ENCODE measurements at places on chromosomes 5 and 9.

DNA sequence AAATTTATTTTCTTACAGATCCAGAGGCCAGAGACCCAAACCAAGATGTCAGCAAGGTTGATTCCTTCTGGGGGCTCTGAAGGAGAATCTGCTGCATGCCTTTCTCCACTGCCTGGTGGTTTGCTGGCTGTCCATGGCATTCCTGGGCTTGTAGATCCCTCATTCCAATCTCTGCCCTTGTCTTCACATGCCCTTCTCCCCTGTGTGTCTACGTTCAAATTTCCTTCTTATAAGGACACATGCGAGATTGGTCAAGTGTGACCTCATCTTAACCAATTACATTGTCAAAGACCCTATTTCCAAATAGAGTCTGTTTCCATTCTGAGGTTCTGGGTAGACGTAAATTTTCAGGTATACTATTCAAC, 84.5 kb upstream of the RAI14 start:
- DNase-seq, result no peak

DNA sequence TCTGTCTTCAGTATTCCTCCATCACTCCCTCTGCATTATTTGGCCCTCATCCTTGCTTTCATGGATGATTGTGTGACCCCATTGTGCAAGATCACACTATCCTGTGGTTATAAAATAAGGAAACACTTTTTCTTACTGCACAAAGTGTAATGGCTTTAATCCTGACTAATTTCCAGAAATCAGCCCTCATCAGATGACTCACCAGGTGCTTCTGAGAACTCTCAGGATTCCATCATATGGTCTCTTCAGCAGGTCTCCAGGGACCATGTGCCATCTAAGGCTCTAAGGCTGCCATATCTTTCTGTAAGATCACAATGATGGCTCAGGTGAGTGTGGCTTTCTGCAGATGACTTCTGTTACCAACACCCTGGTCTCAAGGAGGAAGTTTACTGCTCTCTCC, 27.3 kb upstream of the FER start:
- DNase-seq, result no peak

DNA sequence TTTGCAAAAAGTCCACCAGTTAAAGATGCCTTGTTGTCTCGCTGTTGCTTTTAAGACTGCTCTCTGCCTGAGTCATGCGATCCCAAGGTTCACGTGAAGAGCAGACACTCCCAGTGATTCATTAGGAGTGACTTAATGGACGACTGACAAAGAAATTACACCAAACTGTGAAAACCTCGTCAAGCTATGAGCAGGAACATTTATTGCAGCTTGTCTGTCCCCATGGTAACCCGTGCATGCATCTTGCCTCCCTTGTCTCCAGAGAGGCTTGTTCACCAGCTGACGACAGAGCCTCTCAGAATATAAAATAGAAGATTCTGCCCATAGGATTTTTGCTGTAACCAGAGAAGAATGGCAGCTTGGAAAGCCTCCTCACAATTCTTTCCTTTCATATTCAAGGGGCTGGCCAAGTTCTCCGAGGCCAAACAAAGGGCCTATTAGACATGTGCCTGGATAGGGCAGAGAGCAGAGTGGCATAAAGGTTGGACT, 352.7 kb downstream of the SPOCK1 start:
- no peak for DNase-seq

DNA sequence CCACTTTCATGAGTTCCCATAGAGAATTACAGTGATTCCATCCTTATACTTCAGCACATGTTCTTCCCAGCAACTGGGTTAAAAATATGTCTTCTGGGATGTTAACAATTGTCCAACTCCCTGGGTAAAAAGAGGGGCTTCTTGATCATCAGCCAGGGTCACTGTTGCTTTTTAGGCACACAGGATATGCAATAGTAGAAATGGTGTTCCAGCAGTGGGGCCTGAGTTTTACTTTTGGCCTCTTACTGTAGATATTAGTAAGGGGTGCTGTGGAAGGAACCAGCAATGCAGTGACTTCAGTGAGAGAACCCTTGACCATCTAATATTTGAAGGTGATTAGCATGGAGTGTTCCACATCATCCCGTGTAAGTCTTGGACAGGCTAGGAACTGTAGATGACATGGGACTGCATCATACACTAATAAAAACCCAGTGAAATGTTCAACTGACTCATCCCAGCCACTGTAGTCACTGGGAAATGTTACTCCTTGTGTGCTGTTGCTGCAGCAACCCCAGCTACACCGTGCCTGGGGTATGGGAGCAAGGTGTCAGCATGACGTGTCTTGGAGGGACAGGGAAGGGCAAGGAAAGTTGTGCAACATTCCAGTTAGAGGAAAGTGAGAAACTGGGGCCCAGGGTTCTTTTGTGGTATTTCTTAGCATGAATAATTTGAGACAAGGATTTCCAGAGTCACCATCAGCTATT, 610.9 kb downstream of the RAB3C start:
- no peak for DNase-seq

DNA sequence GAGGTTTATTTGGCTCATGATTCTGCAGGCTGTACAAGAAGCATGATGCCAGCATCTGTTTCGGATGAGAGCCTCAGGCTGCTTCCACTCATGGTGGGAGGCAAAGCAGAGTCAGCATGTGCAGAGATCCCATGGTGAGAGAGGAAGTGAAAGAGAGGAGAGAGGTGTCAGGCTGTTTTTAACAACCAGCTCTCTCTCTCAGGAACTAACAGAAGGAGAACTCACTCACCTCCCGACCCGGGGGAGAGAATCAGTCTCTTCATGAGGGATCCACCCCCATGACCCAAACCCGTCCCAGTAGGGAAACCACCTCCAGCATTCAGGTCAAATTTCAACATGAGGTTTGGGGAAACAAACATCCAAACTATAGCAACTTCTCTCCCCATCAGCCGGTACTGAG, 187.7 kb downstream of the ENC1 start:
- DNase-seq, result no peak

GRCh38 chr5:176609724-176610434, at the start of gene GPRIN1:
TSS of gene GPRIN1 (minus strand) at chr5:176610156. CDS start at chr5:176599834, 10,322 bp downstream.
- peak; percentile 27 for DNase-seq

DNA sequence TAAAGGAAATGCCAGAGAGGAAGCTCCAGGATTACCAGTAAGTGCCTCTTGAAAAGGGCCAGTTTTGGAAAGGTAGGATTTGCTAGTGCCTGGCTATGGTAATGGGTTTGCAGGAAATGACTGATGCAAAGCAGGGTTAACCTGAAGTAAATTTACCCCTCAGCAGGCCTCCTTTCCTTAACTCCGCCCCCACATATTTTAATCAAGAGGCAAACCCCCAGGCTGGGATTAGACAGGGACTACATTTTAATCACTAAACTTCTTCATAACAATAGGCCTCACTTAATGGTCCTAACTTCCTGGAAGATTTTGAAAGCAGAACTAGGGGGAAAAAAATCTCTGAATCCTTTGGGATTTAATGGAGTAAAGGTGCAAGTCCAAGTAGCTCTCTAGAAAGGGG, 10.2 kb upstream of the SLC1A3 start:
- DNase-seq, result no peak

DNA sequence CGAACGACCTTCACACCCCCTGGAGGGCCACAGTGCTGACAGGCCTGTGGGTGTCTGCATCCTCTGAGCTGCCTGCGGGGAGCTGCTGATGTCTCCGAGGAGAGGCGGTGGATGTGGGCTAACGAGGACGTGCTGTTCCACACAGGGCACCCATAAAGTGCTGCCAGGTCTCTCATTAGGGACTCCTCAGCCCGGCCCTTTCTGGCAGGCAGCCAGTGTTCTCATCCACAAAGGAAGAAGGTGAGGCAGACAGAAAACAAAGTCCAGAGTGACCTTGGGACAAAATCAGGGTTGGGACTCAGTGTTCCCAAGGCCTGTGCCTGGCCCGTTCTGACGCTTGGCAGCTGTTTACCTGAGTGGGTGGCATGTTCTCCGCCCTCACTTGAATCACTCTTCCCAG, 29.3 kb downstream of the CARTPT start:
- DNase-seq, result no peak

GRCh38 chr5:10913841-10914240, 152.8 kb upstream of the DAP start:
- DNase-seq, result no peak

- no peak for DNase-seq
Measured at GRCh38 chr9:10235376-10235775, 377.4 kb downstream of the PTPRD start.

DNA sequence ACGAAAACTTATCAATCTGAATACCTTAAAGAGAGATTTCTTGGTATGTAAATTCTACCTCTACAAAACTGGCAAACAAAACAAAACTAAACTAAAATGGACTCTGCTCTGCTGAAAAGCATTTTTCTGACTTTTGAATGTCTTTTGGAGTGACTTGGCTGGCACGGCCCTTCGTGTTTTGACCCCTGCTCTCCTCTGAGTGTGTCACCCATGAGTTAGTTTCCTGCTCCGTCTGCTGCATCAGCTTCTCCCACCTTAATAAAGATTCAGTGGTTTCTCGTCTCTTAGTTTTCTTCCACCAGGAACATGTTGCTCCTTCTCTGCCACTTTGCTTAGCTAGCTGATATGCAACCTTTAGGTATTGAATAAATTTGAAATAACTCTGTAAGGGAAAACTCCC, 1084.0 kb upstream of the CDH18 start:
- no peak for DNase-seq

- DNase-seq, result no peak
Measured at GRCh38 chr5:143130613-143131305, 272.7 kb downstream of the NR3C1 start.

GRCh38 chr9:32969270-32969669, 32.2 kb downstream of the APTX start:
- DNase-seq, result no peak

GRCh38 chr5:65022932-65023331, 254.2 kb downstream of the CWC27 start:
- no peak for DNase-seq

DNA sequence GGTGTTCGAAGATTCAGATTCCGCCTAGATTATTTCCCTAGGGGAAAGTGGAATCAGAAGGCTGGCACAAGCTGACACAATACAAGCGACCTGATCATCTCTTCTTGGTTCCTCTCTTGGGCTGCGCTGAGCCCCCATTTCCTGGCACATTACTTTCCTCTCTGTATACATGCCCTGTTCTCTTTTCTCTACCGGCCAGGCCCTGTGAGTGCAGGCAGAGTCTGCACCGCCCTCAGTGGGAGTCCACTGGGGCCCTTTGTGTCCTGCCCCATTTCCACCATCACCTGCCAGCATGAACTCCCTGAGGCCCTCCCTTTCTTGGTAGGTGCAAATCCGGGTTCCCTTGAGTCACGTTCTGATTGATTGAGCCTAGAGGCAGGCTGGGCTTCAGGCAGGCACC, 287.9 kb downstream of the MSX2 start:
- DNase-seq, result no peak

- no peak for DNase-seq
Measured at GRCh38 chr5:40378396-40379177, 301.1 kb upstream of the PTGER4 start.

DNA sequence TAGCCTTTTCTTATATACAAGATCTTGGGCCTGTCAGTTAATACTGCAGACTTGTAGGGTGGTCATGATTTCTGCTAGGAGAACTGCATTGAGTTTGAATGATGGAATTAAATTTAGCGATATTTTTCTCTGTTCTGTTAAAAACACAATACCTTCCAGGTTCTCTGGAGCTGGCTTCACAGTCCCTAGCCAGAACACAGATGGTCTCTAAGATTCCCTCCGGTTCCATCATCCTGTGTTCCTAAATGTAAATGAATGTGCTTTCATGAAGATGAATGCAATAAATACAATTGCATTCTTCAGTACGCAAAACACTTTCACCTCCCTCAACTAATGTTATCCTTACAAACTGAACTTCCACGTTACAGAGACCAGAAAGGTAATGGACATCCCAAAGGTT, 264.9 kb downstream of the ASTN2 start:
- no peak for DNase-seq

DNA sequence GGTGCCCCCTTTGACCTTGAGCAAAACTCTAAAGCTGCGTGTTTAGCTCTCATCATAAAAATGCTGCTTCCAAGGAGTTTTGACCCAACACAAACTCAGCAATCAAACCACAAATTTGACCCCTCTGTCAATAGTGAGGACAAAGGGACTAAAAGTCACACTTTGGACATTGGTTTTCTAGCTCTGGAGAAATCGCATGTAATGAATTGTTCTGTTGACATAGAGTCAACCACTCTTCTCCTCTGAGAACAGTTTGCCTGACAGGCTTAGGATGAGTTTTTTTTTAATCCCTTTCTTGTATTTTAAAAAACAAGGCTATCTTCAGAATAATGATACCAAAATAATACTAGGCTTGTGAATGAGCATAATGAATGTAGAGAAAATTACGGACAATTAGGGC, 61.1 kb upstream of the MAN2A1 start:
- DNase-seq, result no peak

GRCh38 chr9:23779220-23779619, 46.8 kb downstream of the ELAVL2 start:
- DNase-seq, result no peak

DNA sequence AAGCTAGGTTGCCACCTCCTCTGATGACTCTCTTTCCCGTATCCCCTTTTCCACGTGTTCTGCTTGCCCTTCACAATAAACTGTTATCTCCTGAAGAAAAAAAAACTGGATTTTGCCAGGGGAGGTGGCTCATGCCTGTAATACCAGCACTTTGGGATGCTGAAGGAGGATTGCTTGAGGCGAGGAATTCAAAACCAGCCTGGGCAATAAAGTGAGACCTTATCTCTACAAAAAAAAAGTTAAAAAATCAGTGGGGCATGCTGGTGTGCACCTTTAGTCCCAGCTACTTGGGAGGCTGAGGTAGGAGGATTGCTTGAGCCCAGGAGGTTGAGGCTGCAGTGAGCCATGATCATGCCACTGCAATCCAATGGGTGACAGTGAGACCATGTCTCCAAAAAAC, 81.7 kb upstream of the IL6ST start:
- DNase-seq, result no peak

- DNase-seq, result no peak
Measured at GRCh38 chr5:104095527-104095926, 532.9 kb upstream of the NUDT12 start.

GRCh38 chr9:99118782-99119466, 14.0 kb downstream of the TGFBR1 start:
- DNase-seq, result peak; percentile 16

DNA sequence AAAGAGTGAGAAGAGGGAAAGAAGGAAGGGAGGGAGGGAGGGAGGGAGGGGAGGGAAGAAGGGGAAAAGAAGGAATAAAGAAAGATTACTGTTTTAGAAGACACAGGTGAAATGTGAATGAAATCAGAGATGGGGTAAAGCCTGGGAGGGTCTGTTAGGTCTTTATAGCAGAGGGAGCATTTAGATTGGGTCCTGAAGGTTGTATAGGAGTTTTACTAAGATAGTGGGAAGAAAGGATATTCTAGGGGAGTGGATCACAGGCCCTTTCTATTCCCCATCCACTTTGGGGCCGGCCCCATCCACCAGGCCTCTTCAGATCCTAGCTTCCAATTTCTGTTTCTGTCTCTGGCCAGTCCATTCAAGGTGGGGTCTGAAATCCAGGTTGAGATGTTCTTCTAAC, 35.5 kb downstream of the C9orf50 start:
- no peak for DNase-seq

Data from effector CD4-positive, alpha-beta T cell (primary cell).